NCI-H2029 (cell line): ENCODE measurements at places on chromosomes 3 and 15.

DNA sequence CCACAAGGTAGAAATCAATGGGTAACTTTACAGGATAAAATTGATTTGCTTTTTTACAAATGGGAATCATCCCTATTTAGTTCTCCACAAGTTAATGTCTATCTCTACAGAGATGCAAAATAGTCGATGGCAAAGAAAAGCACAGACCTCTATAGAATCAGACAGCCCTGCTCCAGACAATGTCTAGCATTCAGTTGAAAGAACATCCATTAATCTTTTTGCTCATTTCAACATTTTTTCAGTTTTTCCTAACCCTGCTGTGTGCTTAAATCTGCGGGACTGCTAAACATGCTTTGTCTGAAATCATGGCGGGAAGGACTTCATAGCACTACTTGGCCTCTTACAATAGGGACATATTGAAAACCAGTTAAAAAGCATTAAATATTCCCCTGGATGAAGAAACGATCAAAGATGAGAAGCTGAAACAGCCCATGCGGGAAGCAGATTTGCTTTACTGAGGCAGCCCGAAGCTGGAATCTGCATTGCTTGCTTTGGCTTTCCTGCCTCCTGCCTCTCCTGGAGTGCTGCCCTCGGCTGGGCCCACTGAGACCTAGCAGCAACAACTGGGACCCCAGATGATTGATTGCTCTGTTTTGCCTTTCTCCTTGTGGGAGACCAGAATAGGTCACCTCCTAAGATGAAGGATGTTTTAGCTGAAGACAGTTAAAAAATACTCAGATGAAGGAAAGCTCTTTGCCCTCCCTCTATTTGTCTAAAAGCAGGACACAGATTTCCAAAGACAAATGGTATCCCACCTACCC lies 38.5 kb upstream of the RASGRP1 start:
- no peak for DNase-seq

- peak; percentile 73 for DNase-seq
These were observed 54.4 kb downstream of the TPRA1 start for GRCh38 chr3:127535901-127536829.

DNA sequence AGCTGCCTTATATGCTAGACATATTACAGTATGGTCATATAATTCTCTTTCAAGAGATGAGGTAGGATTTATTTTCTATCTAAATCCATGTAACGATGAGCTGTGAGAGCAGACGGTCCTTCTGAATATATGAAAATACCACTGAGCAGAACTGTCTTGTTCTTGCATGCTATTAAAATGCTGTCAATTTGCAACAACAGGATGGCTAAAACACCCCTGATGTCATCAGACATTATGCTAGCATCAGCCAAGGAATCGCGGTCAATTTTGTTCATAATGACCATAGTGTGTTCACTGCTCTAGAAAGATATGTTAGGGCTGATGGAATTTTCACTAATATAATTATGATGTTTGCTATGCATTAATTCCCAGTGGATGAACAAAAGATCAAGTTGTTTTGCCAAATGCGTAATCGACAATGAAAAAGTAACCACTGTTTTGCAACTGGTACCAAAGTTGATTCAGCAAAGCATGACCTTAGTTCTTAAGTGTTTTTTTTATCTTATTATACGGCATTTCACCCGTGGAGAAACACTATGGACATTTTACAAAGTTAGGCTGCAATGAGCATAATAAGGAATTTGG lies 765.4 kb upstream of the NR2F2 start:
- no peak for DNase-seq

GRCh38 chr15:48641416-48641815 lies 4.1 kb downstream of the FBN1 start:
- DNase-seq: no peak

DNA sequence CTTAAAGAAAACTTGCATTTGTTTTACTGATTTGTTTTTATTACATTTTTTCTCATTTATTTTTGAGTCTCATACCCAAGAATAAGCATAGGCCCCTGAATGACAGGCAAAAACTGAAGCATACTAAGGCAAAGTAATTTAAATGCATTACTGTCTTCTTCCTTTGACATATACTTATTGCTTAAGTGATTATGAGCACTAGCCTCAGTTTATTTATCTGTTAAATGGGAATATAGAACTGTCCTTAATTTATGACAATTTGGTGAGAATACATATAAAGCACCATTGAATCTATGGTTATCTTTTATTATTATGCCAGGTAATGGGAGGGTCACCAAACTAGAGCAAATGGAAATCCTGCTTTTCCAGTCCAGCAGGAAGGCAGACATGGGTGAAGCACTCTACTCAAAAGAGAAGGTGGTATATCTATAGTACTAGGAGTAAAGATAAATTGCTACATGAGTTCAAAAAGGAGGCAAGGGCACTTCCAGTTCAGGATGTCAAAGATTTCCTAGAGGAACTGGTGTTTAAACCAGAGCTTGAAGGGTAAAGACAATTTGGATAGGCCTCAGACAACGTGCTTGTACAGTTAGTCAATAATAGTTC lies 435.0 kb downstream of the FOXP1 start:
- DNase-seq: no peak
